Activated T-helper 2 cell treated with anti-CD3 and anti-CD28 coated beads, Interferon-gamma antibody, Interleukin-2, Interleukin-4, amounts not matched to agents 10 μg/mL and 5 μg/mL and 100 μg/mL, durations not matched to agents 14 hours and 24 hours and 36 hours (primary cell): ENCODE measurements at places on chromosomes 6 and 20. TPM values are rescaled to one million over a fixed set of nuclear protein-coding genes. Genes with fewer than 3 reads are reported as not detected.

Gene C6orf141
- not detected in 2 replicates for total RNA-seq

Gene NUDT3
- 21.3 and 21.7 TPM in 2 replicates for total RNA-seq

Gene LAMP5
- not detected in 2 replicates for total RNA-seq

Gene ZNF311
- 0.59 and 0.87 TPM in 2 replicates for total RNA-seq
